Mucosa of descending colon (tissue), 3 donors: ENCODE measurements at places on chromosomes 4 and X.

- no peak for DNase-seq
These were observed 8.0 kb downstream of the NUDT6 start for GRCh38 chr4:122914292-122914904.

DNA sequence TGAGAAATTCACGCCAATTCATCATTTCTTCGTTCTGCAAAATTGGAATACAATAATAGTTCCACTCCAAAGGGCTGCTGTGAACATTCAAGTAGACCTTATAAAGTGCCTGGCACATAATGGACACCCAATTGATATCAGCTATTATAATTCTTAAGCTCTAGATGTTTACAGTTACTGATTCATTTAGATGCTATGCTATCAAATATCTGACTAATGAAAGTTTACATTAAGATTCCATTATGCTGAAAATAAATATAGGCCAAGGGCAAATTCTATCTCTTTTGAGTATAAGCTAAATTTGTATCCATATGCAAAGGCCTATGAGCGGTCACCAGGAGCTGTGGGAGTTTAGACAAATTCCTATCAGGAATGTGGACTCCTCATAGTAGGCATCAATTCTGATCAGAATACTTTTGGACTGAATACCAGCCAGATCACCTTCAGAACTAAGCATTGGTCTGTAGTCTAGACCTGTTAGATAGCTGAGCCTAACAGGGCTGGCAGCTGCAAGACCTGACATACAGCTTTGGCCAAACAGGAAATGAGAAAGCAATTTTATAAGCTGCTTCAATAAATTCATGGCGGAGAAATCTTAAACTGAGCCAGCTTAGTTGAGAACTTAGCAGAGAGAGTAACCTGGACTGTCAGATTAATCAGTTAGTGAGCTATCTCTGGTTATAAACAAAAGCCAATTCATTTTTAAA is 384.3 kb upstream of the ACTRT1 start:
- no peak for DNase-seq

DNA sequence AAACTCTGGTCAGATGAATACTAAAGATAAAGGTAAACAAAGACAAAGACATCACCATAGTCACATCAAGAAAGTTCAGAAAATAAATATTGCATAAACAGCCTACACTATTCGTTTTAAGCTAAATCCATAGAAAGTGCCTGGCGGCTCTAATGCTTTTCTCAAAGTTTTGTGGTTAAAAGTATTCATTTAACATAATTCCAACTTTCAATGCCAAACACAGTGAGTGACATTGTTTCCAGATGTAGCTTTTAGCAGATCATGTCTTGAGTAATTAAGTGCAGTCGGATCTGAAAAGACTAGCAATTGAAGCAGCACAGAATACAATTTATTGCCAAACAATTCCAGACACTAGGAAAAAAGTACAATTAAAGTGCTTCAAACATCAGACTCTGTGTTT is 287.1 kb upstream of the ADGRL3 start:
- DNase-seq: no peak

DNA sequence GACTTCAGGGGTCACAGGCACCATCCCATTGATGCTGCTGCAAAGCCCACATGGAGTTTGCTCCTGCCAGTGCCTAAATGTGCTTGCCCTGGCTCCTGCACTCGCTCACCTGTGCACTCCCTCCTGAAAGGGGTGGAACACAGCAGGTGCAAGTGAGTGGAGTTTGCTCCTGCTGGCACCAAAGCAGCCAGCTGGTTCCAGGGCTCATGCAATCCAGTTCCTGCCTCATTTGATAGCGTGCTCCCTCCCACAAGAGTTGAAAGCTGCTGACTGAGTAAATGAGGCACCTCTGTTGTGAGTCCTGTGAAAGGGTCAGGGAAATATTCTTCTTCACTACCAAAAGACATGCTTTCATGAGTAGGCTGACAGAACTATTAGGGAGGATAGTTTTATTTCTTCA is 30.5 kb downstream of the CXCL8 start:
- peak; percentile 78 for DNase-seq

- DNase-seq: no peak
These were observed 109.5 kb upstream of the CDX4 start for GRCh38 chrX:73337366-73337765.

GRCh38 chr4:175369087-175369486 is 443.0 kb downstream of the GPM6A start:
- no peak for DNase-seq

DNA sequence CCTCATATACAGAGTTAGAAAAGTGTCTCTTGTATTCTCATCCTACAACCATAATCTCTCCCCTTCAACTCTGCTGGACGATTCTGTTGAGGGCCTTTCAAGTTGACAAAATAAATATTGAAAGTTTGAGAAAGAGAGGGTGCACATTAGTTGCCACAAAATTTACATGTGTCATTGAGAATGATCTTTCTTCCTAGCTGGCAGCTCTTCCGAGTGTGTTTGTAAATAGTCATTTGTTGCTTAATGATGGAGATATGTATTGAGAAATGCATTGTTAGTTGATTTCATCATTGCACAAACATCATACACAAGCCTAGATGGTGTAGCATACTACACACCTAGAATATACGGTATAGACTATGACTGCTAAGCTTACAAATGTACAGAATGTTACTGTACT is 632.8 kb upstream of the AMOT start:
- DNase-seq: no peak

GRCh38 chrX:46918434-46918833 is 6.2 kb downstream of the JADE3 start:
- DNase-seq: no peak

GRCh38 chr4:122992057-122992456 is 69.7 kb upstream of the NUDT6 start:
- no peak for DNase-seq

GRCh38 chrX:22081475-22082092 is 49.5 kb downstream of the PHEX start:
- DNase-seq: peak; percentile 68

DNA sequence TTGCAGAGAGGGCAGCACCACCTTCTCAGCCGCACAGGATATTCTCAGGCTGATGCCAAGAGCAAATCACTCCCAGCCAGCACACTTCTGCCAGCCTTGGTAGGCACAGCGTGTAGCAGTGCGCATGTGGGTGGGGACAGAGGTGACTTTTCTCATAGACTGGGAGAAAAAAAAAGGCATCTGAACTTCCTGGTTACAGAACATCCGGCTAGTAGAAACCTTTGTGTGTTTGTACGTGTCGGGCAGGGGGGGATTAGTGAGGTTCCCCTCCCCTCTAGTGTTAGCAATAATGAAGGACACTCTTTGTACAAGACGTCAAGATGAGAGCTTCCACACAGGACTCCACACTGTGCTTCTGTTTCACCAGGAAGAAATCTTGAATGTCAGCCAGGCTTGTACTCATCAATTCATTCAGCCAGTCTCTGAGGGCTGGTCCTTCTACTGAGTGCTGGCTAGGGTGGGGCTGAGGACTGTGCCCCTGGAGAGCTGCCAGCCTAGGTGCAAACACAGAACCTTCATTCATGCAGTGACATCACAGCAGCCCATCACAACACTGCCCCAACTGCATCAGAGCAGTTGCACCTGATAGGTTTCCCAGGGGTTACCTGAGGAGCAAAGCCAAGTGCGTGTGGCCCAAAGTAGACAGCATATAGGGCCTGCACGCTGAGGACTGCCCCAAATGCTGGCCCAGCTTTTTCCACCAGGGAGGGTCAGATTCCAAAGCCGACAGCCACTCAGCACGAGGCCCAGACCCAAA is 34.7 kb downstream of the SLC25A5 start:
- peak; percentile 79 for DNase-seq

DNA sequence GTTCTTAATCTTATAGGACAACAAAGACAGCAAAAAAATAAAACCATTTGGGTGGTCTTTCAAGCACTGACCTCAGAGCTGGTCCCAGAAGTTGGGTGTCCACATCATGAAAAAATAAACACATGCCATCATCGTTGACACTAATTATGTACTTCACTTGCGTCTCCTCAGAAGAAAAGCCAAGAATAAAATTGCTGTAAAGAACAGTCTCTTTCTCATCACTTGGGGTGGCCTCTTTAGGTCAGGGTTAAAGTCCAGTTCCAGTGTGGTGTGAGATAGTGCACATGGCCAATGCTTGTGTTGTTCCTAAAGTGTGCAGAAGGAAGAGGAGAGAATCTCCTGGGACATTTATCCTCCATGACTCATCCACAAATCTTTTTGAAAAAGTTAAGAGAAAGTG is 49.5 kb upstream of the IBSP start:
- no peak for DNase-seq

DNA sequence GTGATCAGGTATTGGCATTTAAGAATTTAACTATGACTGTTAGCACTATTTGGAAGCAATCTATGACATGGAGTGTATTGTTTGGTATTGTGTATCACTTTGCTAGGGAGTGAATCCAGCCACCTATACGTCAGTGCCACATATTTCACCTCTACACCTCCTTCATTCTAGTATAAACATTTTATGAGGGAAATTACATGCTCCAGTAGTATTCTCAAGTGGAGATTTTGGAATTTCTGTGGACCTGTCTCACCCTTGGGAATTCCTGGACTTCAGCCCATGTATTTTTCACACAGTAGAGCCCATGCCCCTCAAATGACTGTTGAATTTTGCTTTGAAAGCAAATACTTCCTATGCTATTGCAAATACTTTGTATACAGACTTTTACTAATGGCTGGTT is 11.3 kb downstream of the BST1 start:
- DNase-seq: no peak
